ENCODE measurements at places on chromosomes 2 and 18.

- no peak for DNase-seq
Measured at GRCh38 chr18:27839141-27839540, 337.8 kb downstream of the CDH2 start.

- no peak for DNase-seq
Measured at GRCh38 chr18:1013951-1014350, 109.3 kb downstream of the ADCYAP1 start.

DNA sequence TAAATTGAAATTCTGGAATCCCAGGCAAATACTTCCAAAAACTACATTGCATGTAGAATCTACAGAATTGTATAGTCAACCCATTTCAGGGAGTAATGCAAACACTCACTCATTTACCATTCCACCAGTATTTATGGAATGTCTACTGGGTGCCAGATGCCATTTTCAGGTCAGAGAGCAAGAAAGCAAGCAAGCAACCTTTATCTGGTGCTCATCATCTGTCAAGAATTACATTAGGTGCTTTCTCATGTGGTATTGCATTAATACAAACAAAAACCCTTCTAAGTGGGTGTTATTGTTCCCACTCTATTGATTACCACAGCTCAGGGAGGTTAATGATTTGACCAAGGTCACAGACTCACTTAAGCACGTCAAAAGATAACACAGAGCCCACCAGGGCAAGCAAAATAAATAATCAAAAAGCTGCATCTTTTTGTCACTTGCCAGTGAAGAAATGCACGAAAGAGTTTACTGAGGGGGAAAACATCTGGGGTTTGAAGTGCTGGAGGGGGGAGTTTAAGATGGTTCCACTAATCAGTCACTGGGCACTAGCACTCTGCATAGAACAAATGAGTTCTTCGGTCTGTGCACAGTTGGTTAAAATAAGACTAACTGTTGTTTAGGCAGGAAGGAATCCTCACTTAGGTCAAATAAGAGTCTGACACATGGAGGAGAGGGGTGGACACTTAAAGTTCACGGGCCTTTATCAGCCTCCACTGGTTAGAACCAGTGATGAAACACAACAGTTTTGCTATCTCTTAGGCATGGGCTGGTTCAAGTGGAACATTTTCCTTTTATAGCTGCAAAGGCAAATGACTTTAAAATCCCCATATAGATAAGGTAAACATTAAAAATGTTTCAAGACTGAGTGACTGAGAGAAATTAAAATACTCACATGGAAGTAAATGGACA is 208.8 kb downstream of the CDH2 start:
- no peak for DNase-seq

DNA sequence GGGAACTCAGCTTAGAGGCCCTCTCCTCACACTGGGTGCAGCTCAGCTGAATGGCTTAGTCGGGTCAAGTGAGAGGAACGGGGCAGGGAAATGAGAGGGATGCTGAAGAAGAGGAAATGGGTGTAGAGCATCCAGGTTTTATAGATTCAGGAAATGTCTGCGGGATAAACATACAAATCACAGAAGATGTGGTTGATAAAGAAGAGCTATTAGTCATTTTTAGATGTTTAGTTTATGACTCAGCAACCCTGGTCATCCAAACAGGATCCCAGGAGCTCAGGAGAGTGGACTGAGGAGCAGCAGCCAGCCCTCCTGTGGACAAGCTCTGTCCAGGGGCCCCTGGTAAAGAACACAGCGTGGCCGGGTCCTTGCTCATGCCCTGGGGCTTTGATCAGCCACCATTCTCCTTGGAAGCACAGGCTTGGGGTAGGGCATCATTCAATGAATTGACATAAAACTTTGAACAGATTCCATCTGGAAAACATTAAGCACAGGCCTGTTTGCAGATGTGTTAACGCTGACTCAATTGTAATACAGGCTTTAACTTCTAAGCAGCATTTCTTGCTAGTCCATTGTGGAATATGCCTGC is 83.0 kb downstream of the NPAS2 start:
- no peak for DNase-seq

DNA sequence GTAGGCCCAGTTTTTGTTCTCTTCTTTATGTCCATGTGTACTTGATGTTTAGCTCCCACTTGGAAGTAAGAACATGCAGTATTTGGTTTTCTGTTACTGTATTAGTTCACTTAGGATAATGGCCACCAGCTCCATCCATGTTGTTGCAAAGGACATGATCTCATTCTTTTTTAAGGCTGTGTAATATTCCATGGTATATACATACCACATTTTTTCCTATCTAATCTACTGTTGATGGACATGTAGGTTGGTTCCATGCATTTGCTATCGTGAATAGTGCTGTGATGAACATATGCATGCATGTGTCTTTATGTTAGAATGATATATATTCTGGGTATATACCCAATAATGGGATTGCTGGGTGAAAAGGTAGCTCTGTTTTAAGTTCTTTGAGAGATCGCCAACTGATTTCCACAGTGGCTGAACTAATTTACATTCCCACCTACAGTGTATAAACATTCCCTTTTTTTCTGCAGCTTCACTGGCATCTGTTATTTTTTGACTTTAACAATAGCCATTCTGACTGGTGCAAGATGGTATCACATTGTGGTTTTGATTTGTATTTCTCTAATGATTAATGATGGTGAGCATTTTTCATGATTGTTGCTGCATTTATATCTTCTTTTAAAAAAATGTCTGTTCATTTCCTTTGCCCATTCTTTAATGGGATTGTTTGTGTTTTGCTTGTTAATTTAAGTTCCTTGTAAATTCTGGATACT is 22.9 kb downstream of the LTBP1 start:
- no peak for DNase-seq

DNA sequence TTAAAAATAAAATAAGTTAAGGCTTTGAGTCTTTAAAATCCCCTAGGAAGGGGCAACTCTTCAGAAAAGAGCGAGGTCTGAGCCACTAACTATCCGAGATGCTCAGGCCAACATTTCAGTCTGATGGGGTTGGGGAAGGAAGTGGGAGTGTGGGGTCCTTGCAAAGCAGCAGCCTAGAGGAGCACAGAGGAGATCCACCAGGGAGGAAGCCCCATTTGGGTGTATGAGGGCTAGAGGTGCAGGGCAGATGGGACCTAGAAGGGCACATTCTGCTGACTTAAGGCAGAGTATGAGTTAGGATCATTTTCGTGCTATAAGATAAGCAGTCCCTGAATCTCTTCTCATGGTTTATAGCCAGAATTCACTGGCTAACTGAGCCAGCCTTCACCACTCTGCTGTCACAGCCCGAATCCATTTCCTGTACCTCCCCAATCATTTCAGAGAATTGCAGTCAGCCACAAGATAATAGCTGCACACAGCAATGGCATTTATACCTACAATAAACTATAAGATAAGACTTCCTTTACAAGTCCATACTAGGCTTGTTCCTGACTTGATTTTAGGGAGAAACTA is 37.0 kb downstream of the MRPL30 start:
- no peak for DNase-seq
